ENCODE measurements at places on chromosomes 3 and 15. TPM values are rescaled to one million over a fixed set of nuclear protein-coding genes. Genes with fewer than 3 reads are reported as not detected.

Gene ERC2
- total RNA-seq: 24.8 TPM

Gene BFSP2
- total RNA-seq: not detected

Gene GRIP2
- 0.25 TPM for total RNA-seq

Gene ARGFX
- not detected for total RNA-seq

Gene SKOR1
- 0.09 TPM for total RNA-seq

Gene MESP1
- not detected for total RNA-seq

Gene HCLS1
- not detected for total RNA-seq

Gene ONECUT1
- total RNA-seq: 1.5 TPM

Gene ADAMTS9
- 32.1 TPM for total RNA-seq

Gene KNG1
- not detected for total RNA-seq

Gene GREM1
- total RNA-seq: 2.9 TPM

All from neural progenitor cell (in vitro differentiated cells).